ENCODE measurements at places on chromosomes 5 and 9.

DNA sequence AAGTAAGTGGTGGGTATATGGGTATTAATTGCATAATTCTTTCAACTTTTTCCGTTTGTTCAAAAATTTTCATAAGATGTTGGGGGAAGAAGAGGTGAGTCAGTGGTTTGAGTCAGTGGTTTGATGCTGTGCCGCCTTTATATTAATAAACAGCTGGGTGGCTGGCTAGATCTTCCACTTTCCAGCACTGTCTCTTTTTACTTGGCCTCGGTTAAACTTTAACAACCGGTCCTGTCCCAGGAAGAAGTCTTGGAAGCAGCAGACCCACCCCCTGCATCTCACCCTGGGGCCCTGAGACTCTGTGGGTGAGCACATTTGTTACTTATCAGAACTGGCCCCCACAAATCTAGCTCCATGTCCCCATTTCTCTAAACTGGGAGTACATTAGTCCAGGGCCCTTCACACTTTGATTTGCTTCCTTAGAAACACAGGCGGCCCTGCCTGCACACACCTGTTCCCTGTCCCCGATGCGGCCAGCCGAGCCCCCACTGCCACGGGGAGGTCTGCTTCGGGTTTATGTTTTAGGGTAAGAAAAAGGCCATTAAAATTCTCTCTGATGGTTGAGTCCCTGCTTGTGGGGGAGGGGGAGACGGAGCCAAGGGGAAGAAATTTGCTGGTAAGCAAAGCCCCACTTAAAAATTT, 90.7 kb downstream of the PTCH1 start:
- no peak for DNase-seq

DNA sequence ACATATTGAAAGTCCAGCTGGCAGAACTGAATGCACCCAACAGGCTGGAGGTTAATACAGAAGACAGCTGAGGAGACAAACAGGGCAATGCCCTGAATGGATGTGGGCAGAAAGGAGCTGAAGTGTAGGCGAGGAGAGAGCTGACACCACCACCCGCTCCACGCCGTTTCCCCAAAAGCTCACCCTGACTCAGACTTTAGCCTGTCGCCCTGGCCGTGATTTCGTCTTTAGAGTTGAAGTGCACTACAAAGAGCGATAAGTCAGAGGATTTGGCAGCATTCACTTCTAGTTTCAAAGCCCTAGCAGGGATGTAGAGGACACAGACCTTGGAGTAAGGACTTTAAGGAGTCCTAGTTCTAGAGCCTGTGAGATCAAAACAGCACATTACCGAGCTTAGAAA, 2.2 kb upstream of the ERAP1 start:
- DNase-seq = peak; percentile 41

DNA sequence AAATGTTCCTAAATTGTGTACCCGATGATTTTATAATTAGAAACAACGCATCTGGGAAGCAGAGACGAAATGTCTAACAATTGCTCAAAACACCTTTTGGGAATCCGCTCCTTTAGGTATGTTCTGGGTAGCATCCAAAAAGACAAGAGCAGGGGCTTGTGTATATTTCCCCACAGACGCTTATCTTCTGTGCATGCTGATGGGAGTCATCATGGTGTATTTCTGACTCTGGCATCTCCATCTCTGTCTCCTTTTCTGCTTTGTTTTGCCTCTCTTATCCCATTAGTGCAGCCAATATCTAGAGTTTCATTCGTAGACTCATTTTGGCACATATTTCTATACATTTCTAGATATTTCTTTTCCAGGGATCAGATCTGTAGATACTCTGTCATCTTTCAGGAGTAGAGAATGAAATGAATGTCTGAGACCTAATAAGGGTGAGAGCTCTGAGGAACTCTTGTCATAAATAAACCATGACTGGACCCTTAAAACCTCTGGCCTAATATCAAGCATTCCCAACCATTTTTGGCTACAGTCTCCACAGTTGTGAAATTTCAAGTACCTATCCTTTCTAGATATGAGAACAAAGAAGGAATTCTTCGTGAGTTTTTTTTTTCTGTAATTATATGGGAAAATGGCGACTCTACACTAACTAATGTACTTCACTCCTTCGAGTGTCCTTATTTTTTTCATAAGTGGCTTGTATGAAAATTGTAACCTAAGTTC, 508.2 kb downstream of the ACTL7B start:
- DNase-seq = no peak

- no peak for DNase-seq
Observed at GRCh38 chr5:37005252-37005651, 128.7 kb downstream of the NIPBL start.

DNA sequence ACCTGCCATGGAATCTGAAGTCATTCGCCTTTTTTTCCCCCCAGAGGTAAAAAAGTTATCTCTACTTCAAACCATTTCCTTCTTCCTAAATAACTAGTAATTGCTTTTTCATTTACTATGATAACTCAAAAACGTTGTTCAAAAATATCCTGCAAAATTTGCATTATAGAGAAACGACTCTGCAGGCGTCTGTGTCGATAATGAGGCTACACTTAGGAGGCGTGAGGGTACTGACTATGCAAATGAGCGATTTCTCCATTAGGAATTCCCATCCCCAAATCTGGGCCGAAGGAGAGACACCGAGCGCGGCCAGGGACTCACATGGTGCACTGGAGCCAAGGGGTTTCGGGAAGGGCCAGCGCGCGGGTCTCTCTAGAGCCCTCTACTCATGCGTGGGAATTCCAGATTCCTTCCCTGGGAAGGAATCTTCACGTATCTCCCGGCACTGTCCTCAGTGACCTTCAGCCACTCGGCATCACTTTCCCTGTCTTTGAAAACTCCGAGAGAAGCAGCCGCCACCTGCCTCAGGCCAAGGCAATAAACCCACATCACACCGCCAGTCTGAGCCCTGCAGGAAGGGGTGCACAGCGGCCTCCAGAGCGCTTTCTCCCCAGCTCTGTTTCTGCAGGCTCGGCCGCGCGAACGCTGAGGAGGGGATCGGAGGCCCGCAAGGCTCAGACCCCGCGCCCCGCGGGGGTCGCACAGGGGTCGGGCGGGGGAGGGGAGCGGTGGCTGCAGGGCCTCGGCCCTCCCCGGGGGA, 718 bp upstream of the DENND4C start:
- no peak for DNase-seq

DNA sequence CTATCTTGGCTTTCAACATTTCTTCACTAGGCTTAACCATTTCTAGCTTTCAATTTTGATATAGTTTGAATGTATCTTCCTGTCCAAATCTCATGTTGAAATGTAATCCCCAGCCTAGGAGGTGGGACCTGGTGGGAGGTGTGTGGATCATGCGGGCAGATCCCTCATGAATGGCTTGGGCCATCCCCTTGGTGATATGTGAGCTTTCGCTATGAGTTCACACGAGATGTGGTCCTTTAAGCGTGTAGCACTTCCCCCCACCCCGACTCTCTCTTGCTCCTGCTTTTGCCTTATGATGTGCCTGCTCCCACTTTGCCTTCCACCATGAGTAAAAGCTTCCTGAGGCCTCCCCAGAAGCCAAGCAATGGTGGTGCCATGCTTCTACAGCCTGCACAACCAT, 40.6 kb downstream of the PHAX start:
- no peak for DNase-seq

DNA sequence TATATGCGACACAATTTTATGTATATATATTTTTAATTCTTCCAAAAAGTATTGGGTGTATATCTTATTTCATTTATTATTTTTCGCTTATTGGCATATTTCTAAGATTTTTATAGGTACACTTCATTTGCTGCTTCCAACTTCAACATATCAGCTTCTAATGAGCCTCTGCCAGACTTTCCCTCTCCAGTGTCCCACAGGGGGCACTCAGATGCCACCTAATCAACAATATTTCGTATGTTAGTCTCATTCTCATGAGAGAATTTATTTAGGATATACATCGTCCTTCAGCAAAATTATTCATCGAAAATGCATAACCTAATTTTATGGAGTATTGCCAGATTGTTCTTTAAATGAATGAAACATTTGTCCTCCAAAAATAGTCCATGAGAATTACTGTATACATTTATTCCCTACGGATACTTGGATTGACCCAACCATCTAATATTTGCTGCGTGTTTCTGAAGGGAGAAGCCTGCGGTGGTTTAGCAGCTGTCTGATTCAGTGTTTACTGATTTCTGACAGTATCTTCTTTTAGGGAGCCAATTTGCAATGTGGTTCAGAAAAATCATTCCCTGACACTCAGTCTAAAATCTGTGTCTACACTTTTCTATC, 100.6 kb upstream of the SELENOP start:
- DNase-seq = no peak

DNA sequence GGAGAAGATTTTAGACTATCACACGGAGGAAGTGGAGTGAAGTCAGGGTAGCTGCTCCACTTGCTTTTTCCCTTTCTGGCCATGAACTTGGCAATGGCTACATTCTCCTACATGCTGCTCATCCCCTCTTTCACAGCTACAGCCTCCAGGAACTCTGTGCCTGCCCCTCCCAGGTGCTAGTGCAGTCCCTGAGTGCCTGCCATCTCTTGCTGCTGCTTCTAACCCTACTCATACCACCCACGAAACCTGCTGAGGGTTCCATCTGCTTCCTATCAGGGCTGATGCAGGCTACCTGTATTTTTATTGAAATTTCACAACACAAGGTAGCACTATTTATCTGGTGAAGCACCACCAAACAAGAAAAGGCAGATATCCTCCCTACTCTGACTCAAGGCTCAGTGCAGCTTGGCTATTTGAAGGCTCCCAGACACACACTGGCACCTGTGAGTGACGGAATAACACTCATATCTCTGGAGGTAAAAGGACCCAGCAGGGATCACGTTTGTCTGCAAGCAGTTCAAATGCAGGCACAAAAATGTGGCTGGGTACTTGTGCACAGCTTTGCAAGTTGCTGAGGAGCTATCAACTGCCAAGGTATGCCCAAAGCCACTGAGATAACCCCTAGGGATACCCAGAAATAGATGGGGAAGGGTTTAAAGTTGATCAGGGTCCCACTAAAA, 51.6 kb downstream of the MARCHF11 start:
- no peak for DNase-seq

DNA sequence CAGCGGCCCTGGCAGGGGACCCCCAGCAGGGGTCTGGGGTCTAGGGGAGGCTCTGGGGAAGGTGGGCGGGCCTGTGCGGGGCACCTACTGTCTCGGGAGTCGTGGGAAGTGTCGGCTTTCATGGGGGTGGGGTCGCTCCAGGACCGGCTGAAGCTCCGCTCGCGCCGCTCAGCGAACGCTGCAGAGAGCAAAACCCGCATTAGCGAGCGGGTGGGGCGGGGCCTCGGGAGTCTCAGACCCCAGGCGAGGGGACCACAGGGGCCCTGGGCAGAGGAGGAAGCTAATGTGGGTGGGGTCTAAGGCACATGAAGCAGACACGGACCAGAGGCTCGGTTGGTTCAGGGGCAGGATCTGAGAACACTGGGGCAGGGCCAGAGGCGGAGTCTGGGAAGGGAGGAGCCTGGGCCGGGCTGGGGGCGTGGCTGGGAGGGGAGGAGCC, 5.5 kb downstream of the NSMF start:
- peak; percentile 60 for DNase-seq

DNA sequence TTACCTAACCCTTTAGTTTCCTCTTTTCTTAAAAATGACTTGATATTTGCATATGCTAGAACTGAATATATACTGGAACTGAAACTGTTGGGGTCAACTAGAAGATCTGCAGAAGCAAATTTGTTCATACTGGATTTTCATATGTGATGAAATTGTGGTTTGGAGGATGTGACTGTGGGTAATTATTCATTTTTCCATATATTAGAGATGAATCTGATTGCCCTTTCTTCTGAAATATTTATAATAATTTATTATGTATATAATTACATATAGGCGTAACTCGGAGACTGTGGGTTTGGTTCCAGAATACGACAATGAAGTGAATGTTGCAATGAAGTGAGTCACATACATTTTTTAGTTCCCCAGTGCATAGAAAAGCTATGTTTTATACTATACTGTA, 149.1 kb downstream of the ATP10B start:
- no peak for DNase-seq

DNA sequence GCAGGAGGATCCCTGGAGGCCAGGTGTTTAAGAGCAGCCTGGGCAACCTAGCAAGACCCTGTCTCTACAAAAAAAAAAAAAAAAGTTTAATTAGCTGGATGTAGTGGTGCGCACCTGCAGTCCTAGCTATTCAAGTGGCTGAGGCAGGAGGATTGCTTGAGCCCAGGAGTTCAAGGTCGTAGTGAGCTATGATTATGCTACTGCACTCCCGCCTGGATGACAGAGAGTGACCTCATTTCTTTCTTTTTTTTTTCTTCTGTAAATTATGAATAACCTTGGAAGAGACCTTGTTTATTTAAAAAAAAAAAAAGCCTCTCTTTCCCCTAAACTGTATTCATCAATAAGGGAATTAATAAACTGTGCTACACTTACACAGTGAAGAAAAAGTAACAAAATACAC, 43.6 kb upstream of the SLC30A5 start:
- no peak for DNase-seq

DNA sequence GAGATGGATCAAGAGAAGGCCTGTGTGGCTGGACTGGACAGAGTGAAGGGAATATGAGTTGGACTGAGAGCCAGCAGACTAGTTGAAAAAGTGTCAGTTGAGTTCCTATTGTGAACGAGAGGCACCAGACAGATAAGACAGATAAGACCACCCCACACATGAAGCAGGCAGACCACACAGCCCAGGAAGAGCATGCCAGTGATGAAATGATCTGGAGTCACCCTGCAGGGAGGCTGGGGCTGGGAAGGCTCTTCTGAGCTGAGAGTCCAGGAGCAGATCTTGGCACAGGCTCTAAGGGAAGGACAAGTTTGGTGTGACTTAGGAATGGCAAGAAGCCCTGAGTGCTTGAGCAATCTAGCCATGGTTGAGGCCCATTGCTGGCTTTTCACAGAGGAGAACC, 10.6 kb upstream of the SLC25A48 start:
- no peak for DNase-seq

DNA sequence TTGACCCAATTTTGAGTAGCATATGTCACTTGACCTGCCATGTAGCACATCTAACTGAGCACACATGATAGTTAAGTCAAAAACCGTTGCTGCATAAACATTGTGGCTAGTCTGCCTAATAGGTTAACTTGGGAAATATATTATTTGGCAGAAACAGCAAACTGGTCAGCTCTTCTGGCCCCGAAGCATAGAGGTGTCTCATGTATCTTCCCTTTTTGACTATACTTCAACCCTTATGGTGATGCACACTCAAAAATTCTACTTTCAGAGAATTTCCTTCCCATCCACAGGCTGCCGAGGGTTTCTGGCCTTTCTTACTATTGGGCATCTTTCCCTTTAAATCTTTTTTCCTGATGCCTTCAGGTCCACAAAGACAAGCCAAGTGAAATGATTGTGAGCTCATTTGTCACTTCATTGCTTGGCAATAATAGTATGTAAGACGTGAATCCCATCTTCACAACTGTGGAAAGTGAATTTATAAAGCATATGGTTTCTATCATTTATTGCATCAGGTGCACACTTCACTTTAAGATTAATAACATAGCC, 41.2 kb downstream of the MOCS2 start:
- DNase-seq = no peak

GRCh38 chr5:139378101-139378825, 4.8 kb downstream of the SLC23A1 start:
- DNase-seq = no peak

DNA sequence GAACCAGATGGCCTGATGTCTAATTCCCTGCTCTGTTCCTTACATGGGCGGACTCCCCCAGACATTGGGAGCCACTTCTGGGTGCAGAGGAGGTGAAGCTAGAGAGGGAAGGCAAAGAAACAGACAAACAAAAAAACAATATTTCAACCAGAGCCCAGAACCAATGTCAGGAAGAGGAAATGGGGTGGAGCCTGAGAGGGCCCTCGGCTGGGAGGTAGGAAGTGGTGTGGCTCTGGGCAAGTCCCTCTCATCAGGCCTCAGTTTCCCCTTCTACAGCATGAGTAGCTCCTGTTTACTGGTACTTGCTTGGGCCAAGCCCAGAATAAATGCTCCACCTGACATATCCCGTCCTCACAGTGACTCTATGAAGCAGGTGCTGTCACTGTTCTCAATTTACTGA, 11.1 kb downstream of the SH2D3C start:
- DNase-seq = no peak

Measured in stimulated activated CD4-positive, alpha-beta T cell treated with anti-CD3 and anti-CD28 coated beads, TNF-alpha, amount 100 ng/mL, for 24 hours (primary cell).